ENCODE measurements at places on chromosomes 2 and 18.

- no peak for DNase-seq
Measured at GRCh38 chr2:12236136-12236844, 480.4 kb upstream of the TRIB2 start.

GRCh38 chr2:118530976-118531375 is 316.5 kb downstream of the EN1 start:
- no peak for DNase-seq

- no peak for DNase-seq
Measured at GRCh38 chr2:134262684-134263083, 8.8 kb downstream of the MGAT5 start.

DNA sequence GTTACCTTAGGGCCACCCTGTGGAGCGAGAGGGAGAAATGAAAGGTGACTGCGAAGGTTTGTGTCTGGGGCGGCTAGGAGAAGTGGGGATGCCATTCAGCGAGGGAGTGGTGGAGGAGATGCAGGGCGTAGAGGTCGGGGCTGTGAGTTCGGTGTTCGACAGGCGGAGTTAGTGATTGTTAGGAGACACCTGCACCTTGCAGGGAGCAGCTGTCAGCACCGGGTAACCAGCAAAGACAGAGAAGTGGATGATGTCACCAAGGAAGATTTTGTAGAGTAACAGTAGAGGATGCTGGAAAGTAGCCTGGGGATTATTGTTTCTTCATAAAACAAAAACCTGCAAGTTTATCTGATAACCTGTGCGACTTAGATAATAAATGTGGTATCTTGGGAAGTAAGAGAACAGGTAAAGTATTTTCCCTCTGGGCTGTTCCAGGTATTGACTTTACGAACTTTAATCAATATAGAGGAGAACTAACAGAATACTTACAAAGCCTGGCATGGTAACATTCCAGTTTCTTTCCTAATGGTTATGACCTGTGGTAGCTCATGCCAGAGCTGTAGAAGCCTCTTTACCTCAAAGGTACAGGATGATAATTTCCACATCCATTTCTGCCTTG is 63.8 kb downstream of the SPTBN1 start:
- no peak for DNase-seq

- DNase-seq, result no peak
Measured at GRCh38 chr2:162012565-162013058, 61.4 kb downstream of the DPP4 start.

GRCh38 chr2:64937687-64938491 is 51.3 kb upstream of the SLC1A4 start:
- no peak for DNase-seq

DNA sequence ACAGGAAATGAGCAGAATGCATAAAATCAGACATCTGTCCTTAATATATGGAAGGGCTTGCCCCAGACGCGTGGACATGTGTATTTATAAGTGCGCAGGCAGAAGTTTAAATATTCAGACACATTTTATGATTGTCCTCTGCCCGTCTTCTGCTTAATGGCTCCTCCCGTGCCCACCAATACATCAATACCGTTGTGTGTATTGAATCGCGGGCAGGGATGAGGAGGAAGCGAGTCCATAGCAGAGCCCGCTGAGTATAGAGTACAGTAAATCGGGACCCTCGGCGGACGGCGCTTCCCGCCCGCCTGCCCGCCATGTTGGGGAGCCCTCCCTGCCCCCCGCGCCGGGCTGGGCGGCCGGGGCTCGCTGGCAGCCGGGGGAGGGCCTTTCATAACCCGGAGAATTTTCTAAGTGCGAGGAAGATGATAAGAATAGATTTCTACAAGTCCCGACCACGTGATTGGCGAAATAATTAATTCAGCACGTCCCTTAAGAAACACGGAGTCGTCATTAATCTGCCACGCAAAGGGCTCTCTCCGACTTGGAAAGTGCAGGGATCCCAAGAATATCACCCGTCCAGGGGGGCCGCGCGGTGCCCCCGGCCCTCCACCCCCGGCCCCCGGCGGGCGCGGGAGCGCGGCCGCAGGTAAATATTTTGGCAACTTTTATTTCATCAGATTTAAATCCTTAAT is at the start of gene HOXD3:
Gene HOXD3, plus strand, starts transcription at position 501 of the 692 bp plus-strand sequence. CDS start 11,808 bp downstream, outside the sequence.
- DNase-seq, result no peak

- DNase-seq, result no peak
Measured at GRCh38 chr2:23244617-23245016, 140.4 kb upstream of the KLHL29 start.

DNA sequence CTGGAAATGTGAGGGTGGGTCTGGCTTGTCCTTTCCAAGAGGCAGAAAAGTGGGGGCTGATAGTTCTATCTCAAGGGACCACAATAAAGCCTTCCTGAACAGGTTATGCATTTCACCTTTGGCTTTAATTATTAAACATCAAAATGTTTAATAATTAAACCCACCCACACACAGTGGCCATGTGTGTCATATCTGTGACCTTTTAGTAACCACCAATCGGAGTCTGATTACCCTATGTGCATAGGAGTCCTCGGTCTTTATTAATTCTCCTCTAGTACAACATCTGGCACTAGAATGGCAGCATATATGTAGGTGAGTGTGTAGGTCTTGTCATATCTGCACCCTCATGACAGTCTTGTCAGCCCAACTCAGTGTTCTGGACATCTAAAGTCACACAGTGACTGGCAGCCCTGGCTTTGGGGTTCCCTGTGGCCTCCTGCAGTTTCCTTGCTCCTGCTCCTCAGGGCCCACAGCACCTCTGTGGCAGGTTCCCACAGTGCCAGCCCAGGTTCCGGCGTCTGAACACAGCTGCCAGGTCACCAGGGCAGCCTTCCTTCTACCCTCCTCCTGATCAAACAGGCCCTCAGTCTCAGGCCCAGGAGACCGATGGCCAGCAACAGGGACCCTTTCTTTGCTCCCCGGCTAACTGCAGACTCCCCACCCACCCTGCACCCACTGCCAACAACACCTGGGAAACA is 100.9 kb downstream of the MTCL1 start:
- no peak for DNase-seq

GRCh38 chr18:60279391-60279790 is 93.2 kb downstream of the MC4R start:
- DNase-seq, result no peak

DNA sequence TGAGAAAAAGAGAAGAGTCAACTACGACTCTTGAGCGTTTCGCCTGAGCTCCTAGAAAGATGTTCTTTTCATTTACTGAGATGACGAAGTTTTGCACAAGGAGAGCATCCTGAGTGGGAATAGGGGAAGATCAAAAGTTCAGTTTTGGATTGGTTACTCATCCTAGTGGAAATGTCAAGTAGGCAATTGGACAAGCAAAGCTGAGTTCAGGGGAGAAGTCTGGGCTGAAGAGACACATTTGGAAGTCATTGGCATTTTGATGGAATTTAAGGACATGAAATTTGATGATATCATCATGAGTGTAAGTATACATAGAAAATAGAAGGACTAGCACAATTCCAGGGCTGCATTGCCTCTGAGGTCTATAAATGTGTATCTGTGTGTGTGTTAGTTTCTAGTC is 416.6 kb downstream of the RAD51AP2 start:
- DNase-seq, result no peak

- DNase-seq, result no peak
Measured at GRCh38 chr2:8986327-8986976, 17.0 kb downstream of the MBOAT2 start.

- no peak for DNase-seq
Measured at GRCh38 chr2:27128668-27129571, 5.3 kb downstream of the ABHD1 start.

- DNase-seq, result no peak
Measured at GRCh38 chr18:48809365-48809764, 141.4 kb downstream of the SMAD7 start.

- DNase-seq, result peak; percentile 77
Measured at GRCh38 chr2:127859712-127860085, 1.7 kb upstream of the POLR2D start.

DNA sequence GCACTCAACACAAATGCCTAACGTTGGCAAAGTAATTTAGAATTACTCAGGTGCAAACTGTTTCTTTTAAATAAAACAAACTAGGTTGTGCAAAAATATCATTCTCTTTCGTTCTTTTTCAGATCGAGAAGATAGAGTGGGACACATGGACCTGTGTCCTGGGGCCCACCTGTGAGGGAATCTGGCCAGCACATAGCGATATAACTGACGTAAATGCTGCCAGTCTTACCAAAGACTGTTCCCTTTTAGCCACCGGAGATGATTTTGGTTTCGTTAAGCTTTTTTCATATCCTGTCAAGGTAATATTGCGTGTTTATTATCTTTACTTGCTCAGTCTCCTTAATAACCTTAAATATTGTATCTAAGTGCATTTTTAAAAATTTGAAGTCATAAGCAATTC is 133.6 kb downstream of the RTN4 start:
- DNase-seq, result no peak

DNA sequence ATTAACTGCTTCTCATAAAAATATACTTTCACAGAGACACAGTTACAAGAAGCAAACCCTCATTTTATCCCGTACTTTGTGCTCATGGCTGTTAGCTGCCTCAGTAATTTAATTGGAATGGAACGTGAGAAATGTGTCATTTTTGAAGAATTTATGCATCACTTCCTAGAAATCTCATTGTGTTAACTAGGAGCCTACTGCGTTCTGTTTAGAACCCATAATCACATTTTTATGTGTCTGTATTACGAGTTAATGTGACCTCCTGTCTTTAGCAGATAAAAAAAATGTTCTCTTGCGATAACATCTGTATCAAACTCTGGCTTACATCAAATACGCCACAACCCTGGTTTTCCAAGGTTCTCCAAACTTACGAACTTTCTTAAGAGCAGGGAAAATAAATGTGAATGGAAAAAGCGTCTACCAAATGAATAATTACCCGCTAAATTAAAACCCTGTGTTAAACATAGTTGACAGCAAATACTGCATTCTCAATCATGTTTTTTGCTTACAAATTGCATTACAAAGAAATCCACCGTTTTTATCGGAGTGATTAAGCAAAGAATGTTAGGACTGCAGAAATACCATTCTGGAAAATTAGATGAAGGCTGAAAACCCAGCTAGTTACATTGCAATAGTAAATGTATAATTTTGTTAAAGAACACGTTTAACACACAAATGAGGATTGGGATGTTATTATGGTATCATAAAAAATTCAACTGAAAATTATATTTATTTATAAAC is 12.1 kb upstream of the GBX2 start:
- no peak for DNase-seq

GRCh38 chr2:48075631-48076030 is 169.3 kb upstream of the FBXO11 start:
- DNase-seq, result no peak

GRCh38 chr2:39696101-39696553 is 30.4 kb downstream of the TMEM178A start:
- DNase-seq, result no peak

- no peak for DNase-seq
Measured at GRCh38 chr2:58866040-58866439, 624.9 kb upstream of the FANCL start.

DNA sequence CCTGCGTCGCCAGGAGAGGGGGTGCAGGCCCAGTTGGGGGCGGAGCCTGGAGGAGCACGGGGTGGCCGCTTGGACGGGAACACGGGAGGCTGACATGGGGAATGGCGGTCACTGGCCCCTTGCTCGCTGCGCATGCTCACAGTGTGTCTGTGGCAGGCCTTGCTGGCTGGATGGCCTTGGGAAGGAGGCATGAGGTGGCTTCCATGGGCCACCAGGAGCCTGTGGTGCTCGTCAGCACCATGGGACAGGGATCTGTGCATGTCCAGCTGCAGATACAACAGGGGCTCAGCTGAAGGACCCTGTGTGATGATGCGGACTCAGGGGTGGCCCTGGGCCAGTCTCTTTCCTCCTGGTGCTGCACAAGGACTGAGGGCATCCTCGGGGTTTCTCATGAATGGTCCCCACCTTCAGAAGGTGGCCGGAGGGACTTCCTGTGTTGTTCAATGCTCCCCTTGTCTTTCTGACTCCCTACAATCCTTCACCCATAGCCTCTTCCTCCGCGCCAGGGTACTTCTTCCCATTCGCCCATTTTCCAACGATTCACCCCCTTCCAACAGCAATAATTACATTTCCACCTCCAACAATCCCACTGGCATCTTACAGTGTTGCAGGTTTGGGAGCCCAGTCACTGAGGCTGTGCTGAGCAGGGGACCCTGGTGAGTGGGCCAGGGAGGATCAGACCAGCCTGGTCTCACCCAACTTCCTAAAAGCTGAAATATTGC is 3.4 kb upstream of the SP140L start:
- no peak for DNase-seq

GRCh38 chr2:178380763-178381162 is 70.2 kb downstream of the PRKRA start:
- DNase-seq, result no peak

GRCh38 chr2:141529659-141530058 is 601.2 kb downstream of the LRP1B start:
- DNase-seq, result no peak

GRCh38 chr18:59834267-59834666 is 65.5 kb upstream of the PMAIP1 start:
- DNase-seq, result no peak

GRCh38 chr2:46336283-46336959 is 39.2 kb downstream of the EPAS1 start:
- DNase-seq, result no peak

- no peak for DNase-seq
Measured at GRCh38 chr2:43124687-43125057, 101.7 kb downstream of the ZFP36L2 start.

- no peak for DNase-seq
Measured at GRCh38 chr2:145343287-145343686, 823.4 kb upstream of the ZEB2 start.

DNA sequence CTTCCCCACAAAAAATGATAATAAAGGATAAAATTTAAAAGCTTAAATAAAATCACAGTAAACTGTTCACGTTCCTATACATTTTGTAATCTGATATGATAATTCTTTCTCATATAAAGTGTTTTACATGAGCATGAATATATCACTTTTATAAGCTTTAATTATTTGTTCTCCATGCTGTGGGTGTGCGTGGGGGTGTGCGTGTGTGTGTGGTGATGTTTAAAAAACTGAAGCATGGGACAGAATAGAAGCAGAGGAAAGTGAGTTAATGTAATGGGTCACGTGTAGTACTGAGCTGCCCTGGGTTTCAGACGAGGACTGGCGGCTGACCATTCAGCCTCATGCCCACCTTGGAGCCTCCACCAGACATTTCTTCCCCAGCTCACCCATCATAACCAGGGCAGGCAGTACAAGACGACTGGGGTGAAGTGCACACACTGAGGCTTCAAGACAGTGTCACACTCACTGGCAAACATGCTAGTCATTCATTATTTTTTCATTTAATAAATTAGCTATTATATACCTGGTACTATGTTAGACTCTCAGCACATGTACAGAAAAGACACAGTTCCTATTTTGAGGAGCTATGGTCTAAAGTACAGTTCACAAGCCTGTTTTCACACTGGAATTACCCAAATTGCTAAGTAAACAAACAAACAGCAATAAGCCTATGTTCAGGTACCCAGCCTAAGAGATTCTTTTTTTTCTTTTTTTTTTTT is 97.2 kb upstream of the LPIN2 start:
- no peak for DNase-seq

GRCh38 chr2:118565786-118566540 is 281.5 kb downstream of the EN1 start:
- DNase-seq, result no peak

- no peak for DNase-seq
Measured at GRCh38 chr2:69620870-69621269, 22.7 kb downstream of the AAK1 start.

- DNase-seq, result no peak
Measured at GRCh38 chr2:154466226-154466625, 232.3 kb upstream of the KCNJ3 start.
